NCI-H226 (cell line): ENCODE measurements at places on chromosomes 11 and 22.

DNA sequence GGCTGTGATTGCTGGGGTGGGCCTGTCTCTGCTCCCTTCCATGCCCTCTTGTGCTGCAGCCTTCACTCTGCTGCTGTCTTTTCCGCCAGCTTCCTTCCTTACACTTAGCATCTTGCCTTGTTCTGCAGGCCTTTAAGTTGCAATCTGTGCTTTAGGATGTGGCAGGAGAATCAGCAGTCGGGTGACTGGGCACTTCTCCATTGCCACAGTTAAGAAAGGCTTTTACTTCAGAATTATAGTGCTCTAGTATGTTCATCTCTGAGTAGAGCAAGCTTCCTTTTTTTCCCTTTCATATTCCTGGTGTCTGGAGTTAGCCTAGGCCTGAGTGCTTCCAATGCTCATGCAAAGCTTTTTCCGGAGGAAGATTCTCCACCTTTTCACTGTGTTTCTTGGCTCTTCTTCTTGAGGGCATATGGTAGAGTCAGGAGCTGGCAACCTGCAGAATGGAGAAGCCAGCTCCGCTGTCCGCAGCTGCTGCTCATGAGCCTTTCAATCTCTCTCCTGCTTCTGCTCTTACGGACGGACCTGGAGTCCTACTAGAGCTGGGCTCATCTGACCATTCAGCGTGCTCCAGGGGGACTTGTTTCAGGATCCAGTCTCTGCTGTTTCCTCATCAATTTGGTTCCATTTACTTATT is 20.2 kb downstream of the PPP6R2 start:
- no peak for DNase-seq

DNA sequence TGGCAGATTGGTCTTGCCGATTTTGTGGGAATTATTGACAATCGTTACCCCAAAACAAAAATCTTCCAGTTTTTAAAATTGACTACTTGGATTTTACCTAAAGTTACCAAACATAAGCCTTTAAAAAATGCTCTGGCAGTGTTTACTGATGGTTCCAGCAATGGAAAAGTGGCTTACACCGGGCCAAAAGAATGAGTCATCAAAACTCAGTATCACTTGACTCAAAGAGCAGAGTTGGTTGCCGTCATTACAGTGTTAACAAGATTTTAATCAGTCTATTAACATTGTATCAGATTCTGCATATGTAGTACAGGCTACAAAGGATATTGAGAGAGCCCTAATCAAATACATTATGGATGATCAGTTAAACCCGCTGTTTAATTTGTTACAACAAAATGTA is 37.2 kb downstream of the IGLL1 start:
- no peak for DNase-seq

GRCh38 chr22:26210334-26210733 is 41.1 kb downstream of the SEZ6L start:
- no peak for DNase-seq

DNA sequence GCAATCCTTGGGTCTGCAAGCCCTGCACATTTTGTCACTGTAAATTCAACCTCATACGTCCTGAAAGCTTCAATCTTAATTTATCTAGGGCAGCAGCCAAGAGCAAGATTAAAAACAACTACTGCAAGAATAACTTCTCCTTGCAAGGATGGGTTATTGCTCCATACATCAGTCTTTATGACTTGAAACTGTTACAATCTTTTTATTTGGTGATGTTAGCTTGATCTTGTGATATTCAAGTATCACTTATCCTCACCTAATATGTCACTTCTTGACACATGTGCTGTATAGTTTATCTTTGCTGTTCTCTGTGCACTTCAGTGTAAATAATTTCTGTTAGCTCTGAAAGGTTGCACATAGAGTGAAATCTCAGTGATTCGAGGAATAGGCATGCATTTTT is 14.7 kb upstream of the APLP2 start:
- no peak for DNase-seq

- no peak for DNase-seq
Observed at GRCh38 chr11:84345597-84345996, 1059.4 kb upstream of the CCDC90B start.

- no peak for DNase-seq
Observed at GRCh38 chr11:116791002-116791812, 472 bp downstream of the APOA5 start.

DNA sequence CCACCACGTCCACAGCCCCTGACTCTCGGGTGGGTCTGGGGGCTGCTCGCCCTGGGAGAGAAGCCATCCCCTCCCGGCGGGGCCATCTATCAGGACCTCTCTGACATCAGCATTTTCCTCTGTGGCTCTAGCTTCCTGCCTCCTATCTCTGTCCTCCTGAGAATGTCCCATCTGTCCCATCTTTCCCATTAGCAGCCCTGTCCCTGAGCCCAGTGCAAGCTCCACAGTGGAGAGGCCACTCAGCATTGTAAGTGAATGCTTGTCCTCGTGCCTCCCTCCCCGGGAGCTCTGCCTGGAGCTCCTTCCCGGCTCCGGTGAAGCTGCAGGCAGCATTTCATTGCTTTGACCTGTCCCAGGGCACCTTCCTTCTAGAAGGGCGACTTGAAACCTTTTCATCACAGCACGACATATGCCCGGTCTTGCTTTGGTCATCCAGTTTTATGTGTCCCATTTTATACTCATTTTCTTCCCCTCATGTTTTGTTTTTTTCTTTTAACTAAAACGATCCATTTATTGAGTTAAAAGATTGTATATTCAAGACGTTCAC is 49.7 kb downstream of the RTN4R start:
- no peak for DNase-seq

GRCh38 chr22:48424201-48424627 is 1403.5 kb downstream of the BRD1 start:
- no peak for DNase-seq

- DNase-seq, result peak; percentile 13
Observed at GRCh38 chr11:118834427-118835028, 43.6 kb upstream of the DDX6 start.

DNA sequence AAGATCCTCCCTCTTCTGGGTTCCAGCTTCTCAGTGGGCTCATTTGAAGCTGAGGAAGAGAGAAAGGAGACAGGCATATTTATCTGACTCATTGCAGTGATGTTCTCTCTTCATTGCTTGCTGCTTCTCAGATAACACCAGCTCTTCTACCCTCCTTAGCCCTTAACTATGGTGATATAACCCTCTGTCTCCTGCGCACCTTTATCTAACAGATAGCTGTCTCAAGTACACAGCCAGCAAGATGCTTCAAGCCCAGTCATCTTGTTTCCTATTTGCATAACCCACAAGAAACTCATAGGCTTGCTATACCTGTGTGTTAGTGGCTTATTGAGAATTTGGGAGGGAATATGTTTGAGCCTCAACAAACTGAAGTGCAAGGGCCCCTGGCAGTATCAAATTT is 12.6 kb downstream of the PRSS23 start:
- DNase-seq, result peak; percentile 70

- DNase-seq, result no peak
Observed at GRCh38 chr11:57203359-57203758, 21.6 kb downstream of the LRRC55 start.

DNA sequence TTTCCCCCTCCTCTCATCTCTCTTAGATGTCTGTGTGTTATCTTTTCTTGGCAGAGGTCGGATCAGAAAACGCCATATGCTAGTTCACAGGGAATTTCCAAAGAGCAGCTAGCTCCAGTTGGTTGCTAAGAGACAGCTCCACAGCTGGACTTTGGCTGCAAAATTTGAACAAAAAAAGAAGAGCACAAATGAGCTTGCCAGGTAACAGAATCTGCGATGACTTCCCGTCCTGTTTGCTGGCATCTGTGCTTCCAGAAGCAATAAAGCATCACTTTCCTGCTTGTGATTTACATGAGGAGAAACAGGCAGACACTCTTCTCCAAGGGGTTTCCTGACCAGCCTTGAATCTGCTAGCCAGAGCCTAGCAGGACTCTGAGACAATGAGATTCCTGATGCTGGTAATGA is 596.0 kb upstream of the B3GAT1 start:
- DNase-seq, result no peak

- peak; percentile 43 for DNase-seq
Observed at GRCh38 chr11:5600374-5600851, 4.0 kb downstream of the TRIM6 start.

DNA sequence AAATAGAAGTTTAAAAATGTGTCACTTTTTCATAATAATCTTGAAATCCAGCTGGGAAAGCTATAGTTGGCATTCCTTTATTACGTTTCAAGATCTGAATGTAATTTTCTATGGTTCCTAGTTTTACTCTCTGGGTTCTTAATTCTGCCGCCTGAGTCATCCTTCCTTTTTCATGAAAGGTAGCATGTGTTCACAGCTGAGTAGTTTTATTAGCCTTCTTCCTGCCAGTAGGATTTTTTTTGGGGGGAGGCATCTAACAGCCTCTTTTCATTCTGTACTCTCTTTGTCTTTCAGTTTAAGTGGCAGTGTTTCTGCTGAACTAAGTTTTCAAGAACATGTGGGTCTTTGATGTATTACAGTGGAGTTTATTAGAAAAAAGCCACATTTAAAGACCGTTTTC is 36.5 kb downstream of the OR2AG2 start:
- DNase-seq, result no peak

GRCh38 chr22:38754751-38755154 is 1.0 kb downstream of the SUN2 start:
- no peak for DNase-seq

- DNase-seq, result no peak
Observed at GRCh38 chr22:22520667-22521602, 865 bp upstream of the ZNF280A start.

DNA sequence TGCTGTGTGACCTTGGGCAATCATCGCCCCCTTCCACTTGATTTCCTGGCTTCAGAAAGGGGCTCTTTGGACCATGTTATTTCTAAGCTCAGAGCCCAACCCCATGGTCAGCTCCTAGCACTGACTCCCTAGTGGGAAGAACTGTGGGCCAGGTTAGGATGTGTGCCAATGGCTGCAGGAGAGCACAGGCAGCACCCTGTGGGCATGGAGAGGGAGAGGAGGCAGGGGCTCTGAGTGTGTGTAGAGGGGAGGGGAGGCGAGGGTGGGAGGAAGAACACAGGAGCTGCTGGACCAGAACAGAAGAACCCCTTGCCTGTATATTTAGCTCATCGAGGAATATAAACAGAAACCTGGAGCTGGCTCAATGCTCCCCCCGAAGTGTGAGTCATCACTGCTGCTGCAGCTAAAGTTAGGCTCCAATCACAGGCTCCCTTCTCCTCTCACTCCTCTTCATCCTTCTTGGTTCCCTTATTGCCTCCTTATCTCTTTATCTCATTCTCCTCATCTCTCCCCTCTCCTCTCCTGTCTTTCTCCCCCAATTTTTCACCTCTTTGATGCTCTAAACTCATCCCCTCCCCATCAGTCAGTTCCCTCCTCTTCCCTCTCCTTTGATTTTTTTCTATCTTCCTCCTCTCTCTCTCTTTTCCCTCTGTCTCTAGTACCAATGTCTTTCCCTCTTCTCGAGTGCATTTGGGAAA is 14.5 kb upstream of the RPS19BP1 start:
- DNase-seq, result no peak

GRCh38 chr11:8512547-8512946 is 81.5 kb downstream of the STK33 start:
- DNase-seq, result no peak

GRCh38 chr11:46564459-46564858 is 29.4 kb downstream of the AMBRA1 start:
- peak; percentile 24 for DNase-seq

DNA sequence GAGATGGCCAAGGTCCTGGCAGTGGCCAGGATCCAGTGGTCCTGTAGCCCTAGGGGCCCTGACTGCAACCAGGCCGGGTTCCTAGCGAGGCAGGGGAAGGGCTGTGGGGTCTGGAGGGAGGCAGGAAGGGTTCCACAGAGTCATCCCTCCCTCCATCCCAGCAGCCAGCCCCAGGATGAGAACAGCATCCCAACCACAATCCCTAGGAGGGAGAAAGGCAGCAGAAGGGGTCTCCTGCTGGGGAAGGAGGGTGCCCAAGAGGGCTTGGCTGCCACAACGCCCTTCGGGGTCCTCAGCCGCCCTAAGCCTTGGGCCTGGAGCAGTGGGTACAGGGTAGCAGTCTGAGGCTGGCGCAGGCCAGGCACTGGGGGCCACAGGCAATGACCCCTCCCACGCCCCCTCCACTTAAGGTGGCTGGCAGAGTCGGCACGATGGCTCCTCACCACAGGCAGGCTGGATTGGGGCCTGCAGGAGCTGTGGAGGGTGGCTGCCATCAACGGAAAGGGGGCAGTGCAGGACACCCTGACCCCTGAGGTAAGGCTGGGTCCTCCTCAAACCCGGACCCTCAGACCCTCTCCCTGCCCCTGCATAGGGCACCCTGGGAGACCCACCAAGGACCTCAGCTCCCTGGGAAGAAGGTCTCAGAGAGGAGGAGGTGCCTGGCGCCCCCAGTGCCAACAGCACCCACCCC is 7.2 kb downstream of the SLC22A12 start:
- no peak for DNase-seq

DNA sequence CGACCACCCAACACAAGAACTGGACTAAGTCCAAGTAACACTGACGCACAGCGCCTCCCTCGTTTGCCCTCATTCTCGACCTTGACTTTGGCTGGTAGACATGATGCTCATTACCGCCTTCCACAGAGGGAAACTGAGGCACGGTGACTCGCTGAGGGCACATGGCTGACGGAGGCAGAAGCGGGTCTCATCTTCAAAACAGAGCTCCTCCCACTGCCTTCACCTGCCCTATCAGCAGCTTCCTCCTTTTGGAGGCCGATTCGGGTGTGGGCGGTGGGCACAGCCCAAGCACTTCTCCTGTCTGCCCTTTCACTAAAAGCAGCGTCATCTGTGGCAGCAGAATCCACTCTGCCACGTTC is 2.0 kb upstream of the KMT5B start:
- no peak for DNase-seq

DNA sequence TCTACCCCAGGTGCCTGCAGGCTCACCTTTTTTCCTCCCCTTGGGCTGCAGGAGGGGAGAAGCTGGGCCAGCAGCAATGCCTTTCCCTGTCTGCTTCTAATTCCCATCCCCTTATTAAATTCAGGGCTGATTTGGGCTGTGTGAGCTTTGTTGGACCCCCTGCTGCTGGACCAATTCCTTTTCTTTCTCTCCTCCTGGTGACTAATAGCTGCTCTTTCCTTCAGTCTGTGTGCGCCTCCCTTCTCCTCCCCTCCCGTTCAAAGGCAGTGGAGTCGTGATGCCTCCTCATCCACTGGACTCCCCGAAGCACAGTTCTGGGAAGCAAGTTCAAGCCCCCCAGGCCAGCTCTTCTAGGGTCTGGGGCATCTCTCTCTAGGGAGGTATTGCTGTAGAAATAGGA is 567.9 kb upstream of the CADM1 start:
- DNase-seq, result no peak

DNA sequence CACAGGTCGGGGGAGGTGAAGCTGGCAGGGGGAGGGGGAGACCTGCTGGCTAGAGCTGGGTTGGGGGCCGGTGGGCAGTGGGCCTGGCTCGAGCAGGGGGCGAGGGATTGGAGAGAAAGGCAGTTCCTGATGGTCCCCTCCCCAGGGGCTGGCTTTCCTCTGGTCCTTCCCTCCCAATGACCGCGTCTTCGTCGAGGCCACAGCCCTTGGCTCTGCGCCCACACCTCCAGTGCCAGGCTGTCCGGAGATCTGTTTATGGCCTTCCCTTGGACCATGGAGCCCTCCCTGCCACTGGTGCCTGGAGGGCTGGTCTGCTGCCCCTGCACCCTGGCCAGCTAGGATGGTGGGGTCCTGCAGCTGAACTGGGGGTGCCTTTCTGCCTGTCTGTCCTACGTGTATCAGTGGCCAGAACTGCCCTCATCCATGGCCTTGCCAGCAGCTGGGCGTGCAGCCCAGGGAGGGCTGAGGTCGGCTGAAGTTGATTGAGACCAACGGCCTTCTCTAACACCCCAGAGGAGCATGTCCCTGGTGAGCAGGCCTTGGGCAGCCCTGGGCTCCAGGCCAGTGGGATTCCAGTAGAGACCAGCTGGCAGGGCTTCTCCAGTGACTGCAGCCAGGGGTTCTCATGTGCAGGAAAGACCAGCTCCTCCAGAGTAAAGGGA is 12.3 kb downstream of the TANGO2 start:
- no peak for DNase-seq

GRCh38 chr11:117704395-117705100 is 92.5 kb downstream of the DSCAML1 start:
- no peak for DNase-seq
